ENCODE measurements at places on chromosomes 7 and 10.

- no peak for DNase-seq
These were observed 53.2 kb downstream of the SYPL1 start for GRCh38 chr7:106058928-106059324.

GRCh38 chr10:19979628-19980027 is 163.4 kb downstream of the PLXDC2 start:
- DNase-seq = no peak

DNA sequence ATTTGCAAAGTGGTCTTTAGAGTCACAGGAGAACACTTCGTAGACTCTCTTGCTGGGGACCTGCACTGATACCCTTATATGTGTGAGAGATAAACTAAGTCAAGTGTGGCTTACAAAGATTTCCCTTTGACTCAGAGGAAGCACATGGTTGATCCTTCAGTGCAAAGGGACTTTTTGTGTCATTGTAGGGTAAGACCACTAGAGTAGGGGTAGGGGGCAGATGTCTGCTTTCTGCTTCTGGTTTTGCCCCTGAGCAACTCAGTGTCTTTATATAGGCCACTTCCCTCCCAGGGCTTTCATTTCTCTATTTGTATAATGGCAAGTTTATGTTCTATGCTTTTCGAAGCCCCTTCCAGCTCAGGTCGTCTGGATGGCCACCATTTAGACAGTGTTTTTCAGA is 281.7 kb downstream of the SORCS3 start:
- no peak for DNase-seq

DNA sequence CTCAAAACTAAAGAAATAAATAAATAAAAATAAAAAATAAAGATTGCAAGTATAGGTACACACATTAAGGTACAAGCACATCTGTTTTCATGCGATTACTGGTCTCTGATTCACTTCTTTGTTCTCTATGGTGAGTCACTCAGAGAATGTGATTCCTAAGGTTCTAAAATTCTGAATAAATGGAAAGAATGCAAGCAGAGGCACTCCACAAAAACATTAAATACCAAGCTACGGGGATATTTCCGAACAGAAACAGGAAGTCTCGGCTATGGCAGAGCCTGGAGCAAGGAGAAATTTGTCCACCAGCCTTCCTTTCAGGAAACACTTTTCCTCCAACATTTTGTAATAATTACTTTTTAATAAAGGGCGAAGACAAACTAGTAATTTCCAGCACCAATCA is 1.4 kb downstream of the VOPP1 start:
- peak; percentile 45 for DNase-seq

- DNase-seq = no peak
These were observed 241.7 kb downstream of the MAGI2 start for GRCh38 chr7:79211724-79212123.

GRCh38 chr10:121048749-121049148 is 197.6 kb downstream of the WDR11 start:
- no peak for DNase-seq

DNA sequence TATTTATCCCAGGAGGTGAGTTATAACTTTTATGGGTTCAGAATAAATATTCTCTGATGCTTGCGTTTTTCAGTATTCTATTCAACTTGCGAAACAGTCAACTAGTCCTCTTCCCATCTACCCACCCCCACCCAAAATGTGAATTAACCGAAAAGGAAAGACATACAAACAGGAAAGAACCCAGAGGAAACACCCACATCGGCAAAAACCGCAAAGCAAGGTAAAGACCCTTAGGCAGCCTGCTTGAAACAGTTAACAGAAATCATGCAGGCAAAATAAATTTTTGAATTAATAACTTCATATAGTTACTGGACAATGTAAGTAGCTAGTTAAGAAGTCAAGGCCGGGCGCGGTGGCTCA is 5.4 kb downstream of the ZC3HAV1 start:
- DNase-seq = no peak

GRCh38 chr7:47806701-47807103 is 141.6 kb downstream of the PKD1L1 start:
- no peak for DNase-seq

DNA sequence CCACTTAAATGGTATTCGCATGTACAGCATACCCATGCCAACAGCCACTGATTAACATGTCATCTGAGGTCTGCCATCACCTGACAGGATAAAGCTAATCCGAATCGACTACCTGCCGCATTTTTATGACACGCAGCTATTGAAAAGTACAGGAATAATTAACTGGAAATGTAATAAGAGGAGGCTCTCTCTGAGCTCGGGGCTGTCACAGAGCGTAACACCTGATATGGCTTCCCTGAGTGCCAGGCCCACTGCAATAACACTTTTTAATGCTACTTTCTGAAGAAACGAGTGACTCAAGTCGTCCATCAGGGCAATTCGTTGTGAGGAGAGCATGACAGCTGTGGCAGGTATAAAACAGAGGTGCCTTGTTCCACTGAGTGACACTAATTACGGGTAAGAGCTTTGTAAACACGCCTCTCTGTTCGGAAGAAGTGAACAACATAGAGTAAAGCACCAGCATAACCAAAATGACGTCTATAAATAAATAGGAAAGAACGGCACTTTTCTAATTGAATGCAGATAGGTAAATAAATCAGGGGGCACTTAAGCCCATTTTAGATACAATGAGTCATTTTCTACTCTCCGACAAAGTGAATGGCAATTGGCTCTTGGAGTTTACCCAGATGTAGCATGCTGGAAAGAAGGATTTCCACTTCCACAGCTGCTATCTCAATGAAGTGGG is 56.5 kb upstream of the CREB5 start:
- DNase-seq = peak; percentile 67

- no peak for DNase-seq
These were observed 149.6 kb downstream of the C10orf105 start for GRCh38 chr10:71569775-71570588.

DNA sequence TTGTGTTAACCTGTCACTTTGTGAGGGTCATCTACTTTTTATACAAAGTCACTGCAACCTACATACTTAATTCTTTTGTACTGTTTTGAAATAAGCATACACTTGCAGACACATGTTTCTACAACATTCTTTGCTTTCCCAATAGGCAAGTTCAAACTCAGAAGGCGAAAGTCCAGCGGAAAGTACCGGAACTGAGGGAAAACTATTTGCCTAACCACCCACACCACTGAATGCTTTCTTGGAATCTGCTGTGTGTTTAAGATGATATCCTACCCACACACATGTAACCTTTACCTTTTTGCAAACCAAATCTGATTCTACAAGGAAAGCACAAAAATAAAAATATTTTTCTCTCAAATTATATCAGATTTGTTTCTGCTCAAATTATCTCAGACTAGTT is 139.4 kb upstream of the AGR3 start:
- no peak for DNase-seq

DNA sequence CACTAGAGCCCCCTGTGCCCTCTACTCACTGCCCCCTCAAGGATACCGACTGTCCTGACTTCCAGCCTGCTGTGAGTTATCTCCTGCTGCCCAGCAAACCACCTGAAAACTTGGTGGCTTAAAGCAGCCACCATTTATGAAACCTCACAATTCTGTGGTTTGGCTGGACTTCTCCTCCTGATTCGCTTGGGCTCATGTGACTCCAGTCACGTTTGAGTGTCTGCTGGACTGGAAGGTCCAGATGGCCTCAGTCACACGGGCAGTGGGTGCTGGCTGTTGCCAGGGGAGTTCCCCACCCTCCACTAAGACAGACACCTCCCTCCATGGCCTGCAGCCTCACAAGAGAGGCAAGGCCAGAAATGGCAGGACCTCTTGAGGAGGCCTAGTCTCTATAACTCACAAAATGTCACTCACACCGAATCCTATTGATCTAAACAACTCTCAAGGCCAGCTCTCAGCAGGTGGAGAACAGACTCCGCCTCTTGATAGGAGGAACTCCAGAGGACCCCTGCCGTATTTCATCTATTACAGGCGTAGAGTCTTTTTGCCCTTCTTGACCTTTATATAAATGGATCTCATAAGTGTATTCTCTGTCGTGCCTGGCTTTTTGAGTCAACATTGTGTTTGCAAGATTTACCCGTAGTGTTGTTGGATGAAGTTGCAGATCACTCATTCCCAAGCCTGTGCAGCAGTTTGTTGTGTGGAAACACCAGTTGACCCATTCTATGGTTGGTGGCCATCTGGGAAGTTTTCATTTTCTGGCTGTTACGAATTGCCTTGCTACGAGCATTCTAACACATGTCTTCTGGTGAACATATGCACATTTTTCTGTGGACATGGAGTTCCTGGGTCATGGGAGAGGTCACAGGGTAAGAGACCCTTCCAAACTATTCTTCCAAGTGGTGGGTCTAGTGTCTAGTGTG is 48.3 kb downstream of the ZMIZ1 start:
- DNase-seq = no peak

DNA sequence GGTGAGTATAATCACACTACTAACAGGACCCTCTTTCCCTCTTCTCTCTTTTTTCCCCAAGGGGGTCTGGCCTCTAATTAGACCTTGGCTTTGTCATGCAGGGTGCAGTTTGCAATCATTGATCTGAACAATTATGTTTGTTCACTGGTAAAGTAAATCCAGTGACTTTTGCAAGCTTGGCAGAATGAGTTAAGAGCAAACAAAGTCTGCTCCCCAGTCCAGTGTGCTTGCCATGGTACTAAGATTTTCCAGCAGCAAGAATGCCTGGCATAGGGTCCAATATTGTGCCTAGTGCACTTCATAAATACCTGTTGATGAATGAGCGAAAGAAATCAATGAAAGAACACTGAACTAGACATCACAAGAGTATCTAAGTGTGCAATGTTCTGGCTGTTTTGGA is 43.9 kb downstream of the PLXDC2 start:
- no peak for DNase-seq

DNA sequence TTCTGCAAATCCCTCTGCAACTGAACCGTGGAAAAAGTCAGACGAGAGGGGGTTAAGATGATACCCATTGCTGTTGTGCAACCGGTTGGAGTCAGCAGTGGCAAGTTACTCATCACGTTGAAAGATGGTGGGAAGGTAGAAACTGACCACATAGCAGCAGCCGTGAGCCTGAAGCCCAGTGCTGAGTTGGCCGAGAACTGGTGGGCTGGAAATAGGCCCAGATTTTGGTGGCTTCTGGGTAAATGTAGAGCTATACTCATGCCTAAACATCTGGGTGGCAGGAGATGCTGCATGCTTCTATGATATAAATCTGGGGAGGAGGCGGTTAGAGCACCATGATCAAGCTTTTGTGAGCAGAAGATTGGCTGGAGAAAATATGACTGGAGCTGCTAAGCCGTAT is 78.6 kb downstream of the ARL5B start:
- peak; percentile 3 for DNase-seq

DNA sequence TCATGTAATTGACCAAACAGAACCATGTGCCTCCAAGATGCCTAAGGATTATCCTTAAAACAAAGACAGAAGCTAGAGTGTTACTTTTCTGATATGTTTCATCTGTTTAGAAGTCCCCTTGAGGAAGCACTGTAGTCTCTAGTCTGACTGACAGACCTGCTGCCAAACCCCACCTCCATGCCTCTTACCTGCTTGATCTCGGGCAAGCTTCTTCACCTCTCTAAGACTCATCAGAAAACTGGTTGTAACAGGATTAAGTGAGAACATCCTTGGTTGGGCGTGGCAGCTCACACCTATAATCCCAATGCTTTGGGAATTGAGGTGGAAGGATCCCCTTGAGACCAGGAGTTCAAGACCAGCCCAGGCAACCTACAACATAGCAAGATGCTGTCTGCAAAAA is 42.2 kb upstream of the OTUD1 start:
- no peak for DNase-seq

DNA sequence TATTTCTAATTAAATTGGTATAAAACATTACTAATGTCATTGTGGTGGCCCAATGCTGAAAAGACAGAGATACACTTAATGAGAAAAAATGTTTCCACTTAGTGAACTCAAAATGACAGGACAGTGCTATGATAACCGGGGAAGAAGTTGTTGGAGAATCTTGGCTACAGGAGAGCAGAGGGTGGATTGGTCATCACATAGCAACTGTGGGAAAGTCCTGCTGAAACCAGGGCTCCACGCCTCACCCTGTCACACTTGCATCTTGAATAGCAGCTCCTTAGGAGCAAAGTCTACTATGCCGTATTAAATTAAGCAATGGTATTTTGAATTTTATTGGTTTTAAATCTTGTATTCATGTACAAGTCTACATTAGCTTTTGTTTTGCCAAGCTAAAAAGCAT is 225.5 kb downstream of the KLF6 start:
- DNase-seq = no peak

All from HFF-Myc (cell line).